ENCODE measurements at places on chromosomes 13 and 19.

DNA sequence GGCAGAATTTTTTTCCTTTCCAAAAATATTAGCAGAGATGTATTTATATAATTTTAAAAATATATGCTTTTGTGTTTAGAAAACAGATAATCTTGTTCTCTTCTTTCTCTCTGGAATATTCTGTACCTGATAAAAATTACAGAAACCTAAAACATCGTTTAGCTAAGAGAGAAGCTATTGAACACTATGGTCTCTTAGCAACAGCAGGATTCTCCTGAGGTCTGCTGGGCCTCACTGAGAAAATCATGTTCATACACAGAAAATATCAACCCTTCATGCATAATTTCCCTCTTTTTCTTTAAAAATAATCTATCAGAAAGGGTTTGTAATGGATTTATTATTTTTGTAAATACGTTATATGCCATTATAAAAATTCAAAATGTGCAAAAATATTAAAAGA lies 242.2 kb downstream of the DCLK1 start:
- H3K27me3 ChIP-seq, result no peaks in the 10 kb centered on the region
- H3K4me1 ChIP-seq, result no peaks in the 10 kb centered on the region
- no peak overlapping the region for H3K27ac ChIP-seq
- H3K4me3 ChIP-seq, result no peak overlapping the region
- no peak for DNase-seq

DNA sequence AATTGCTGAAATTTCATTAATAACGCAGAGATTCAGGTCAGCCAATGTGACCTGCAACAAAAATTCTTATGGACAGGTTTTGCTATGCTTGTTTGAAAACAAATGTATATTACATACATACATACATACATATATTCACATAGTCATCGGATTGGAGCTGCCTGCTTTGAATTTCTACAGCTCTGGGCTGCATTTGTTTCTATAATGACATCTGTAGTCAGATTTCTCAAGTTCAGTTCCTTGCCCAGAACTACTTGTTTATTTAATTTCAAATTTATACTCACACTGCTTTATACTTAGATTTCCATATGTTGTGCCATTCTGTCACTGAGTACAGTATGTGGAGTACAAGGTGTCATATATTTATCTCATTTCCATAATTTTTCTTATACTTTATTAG lies 2775.0 kb downstream of the PCDH9 start:
- H3K4me3 ChIP-seq, result no peak overlapping the region
- H3K27ac ChIP-seq, result no peak overlapping the region
- DNase-seq, result no peak
- no peaks in the 10 kb centered on the region for H3K36me3 ChIP-seq

DNA sequence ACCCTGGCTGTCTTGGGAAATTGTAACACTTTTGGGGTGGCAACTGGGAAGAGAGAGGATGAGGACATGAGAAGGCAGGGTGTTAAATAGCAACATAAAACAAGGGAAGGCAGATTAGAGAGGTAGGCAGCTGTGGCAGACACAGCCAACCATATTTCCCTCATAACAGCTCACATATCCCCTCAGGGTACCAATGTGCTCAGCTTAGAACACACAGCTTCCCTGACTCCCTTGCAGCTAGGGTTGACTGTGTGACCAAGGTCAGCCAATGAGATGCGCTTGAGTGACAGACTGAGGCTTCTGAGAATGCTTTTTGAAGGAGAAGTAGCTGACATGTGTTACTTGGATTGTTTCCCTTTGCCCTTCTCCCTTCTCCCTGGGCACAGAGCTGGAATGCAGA lies 28.8 kb upstream of the SPATA13 start:
- no peak overlapping the region for H3K4me3 ChIP-seq
- no peak for DNase-seq
- H3K36me3 ChIP-seq, result peaks cover 7% of the 10 kb centered on the region
- H3K27me3 ChIP-seq, result peaks cover 2% of the 10 kb centered on the region
- H3K4me1 ChIP-seq, result peaks cover 25% of the 10 kb centered on the region

- peaks cover 1% of the 10 kb centered on the region for H3K27me3 ChIP-seq
- H3K36me3 ChIP-seq, result peaks cover 3% of the 10 kb centered on the region
- no peak overlapping the region for H3K4me3 ChIP-seq
- H3K4me1 ChIP-seq, result peaks cover 8% of the 10 kb centered on the region
Observed at GRCh38 chr13:22144806-22145205, 473.9 kb downstream of the FGF9 start.

GRCh38 chr19:11281356-11282049 lies 14.5 kb upstream of the TSPAN16 start:
- peaks cover 41% of the 10 kb centered on the region for H3K27me3 ChIP-seq
- DNase-seq, result no peak
- no peak overlapping the region for H3K4me3 ChIP-seq
- no peak overlapping the region for H3K27ac ChIP-seq
- H3K36me3 ChIP-seq, result no peaks in the 10 kb centered on the region

DNA sequence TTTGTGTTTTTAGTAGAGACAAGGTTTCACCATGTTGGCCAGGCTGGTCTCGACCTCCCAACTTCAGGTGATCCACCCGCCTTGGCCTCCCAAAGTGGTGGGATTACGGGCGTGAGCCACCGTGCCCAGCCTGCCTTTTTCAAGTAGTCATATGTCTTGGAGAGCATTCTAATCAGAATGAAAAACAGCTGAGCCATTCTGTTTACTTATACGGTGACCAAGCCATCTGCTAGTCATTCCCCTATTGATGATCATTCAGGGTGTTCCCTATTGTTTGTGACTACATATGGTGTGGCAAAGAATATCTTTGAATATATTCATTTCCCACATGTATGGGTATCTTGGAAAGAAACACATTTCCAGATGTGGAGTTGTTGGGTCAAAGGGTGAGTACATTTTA lies 17.2 kb downstream of the BLOC1S3 start:
- H3K4me3 ChIP-seq, result no peak overlapping the region
- H3K27ac ChIP-seq, result no peak overlapping the region
- H3K4me1 ChIP-seq, result no peaks in the 10 kb centered on the region
- DNase-seq, result no peak

GRCh38 chr13:51213173-51213728 lies 8.9 kb upstream of the FAM124A start:
- DNase-seq, result no peak
- no peak overlapping the region for H3K4me3 ChIP-seq
- H3K36me3 ChIP-seq, result no peaks in the 10 kb centered on the region
- peaks cover 45% of the 10 kb centered on the region for H3K27me3 ChIP-seq
- H3K4me1 ChIP-seq, result no peaks in the 10 kb centered on the region

GRCh38 chr13:23656637-23657371 lies 86.6 kb downstream of the TNFRSF19 start:
- H3K4me1 ChIP-seq, result peaks cover 5% of the 10 kb centered on the region
- H3K27ac ChIP-seq, result no peak overlapping the region
- no peak for DNase-seq
- H3K36me3 ChIP-seq, result no peaks in the 10 kb centered on the region

DNA sequence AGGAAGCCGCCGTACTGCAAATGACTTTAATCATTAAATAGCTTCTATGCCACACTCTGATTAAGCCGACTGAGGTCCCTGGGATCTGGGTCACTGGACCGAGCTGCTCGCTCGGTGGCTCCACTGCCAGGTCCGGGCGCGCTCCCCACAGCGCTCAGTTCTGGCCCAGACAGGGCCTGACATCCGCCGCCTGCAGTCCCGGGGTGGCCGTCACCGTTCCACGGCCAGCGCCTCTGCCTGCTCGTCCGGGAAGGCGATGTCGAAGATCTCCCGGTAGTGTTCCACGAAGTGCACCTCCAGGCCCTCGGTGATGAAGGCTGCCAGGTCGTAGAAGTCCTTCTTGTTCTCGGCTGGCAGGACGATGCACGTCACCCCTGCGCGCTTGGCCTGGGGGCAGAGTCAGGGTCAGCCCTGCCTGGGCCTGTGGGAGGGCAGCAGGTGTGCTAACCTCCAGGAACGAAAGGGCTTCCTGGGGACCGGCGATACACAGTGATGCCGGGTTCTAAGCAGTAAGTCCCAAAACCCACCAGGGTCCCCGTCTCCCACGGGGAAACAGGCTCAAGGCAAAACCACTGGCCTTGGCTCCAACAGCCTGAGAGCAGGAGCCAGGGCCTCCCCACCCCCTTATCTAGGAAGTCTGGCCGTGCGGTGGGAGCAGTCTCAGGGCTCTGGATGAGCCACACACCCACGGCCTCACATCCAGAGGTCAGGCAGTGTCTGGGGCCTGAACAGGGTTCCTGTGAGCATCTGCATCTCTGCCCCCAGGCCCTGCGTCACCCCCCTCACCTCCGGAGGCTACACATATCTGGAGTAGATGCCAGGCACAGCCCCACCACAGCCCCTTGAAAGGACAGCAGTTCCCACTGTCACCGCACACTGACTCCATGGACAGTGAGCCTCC lies 2.0 kb downstream of the RPL36 start:
- H3K27me3 ChIP-seq, result no peaks in the 10 kb centered on the region
- DNase-seq, result no peak
- H3K4me3 ChIP-seq, result peak overlapping the region; percentile 94

DNA sequence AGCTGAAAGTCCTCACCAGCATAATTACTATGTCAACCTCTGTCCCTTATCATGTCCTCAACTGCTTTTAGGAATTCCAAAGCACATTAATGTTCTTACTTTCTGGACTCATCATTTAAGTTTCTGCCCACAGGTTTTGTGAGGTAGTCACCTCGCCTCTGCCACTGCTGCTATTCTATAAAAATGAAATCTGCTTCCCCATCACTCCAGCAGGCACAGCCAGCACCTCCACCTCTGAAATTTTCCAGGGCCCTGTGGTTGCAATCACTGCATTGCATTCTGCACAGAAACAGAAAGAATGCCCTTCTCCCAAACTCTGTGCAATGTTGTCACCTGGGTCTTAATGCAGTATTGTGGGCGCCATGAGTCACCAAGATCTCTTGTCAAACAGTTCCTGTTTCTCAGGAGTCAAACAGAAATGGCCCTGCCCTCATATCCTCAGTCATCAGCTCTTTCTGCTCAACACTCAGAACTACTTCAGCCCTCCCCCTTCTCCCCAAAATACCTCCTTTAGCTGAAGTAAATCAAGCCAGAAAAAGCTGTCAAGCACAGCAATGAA lies 529.2 kb upstream of the NBEA start:
- no peaks in the 10 kb centered on the region for H3K4me1 ChIP-seq
- no peak overlapping the region for H3K4me3 ChIP-seq
- no peaks in the 10 kb centered on the region for H3K27me3 ChIP-seq
- no peaks in the 10 kb centered on the region for H3K36me3 ChIP-seq
- DNase-seq, result no peak
- H3K27ac ChIP-seq, result no peak overlapping the region

GRCh38 chr13:20064128-20064527 lies 96.7 kb downstream of the GJA3 start:
- DNase-seq, result no peak
- no peak overlapping the region for H3K27ac ChIP-seq
- peaks cover 2% of the 10 kb centered on the region for H3K4me1 ChIP-seq
- peaks cover 53% of the 10 kb centered on the region for H3K36me3 ChIP-seq

GRCh38 chr19:40420766-40421765 lies 4.7 kb downstream of the SERTAD1 start:
- H3K4me1 ChIP-seq, result peaks cover 23% of the 10 kb centered on the region
- H3K27ac ChIP-seq, result peak overlapping the region; percentile 80
- DNase-seq, result peak; percentile 70
- H3K4me3 ChIP-seq, result peak overlapping the region; percentile 77
- H3K36me3 ChIP-seq, result peaks cover 16% of the 10 kb centered on the region

DNA sequence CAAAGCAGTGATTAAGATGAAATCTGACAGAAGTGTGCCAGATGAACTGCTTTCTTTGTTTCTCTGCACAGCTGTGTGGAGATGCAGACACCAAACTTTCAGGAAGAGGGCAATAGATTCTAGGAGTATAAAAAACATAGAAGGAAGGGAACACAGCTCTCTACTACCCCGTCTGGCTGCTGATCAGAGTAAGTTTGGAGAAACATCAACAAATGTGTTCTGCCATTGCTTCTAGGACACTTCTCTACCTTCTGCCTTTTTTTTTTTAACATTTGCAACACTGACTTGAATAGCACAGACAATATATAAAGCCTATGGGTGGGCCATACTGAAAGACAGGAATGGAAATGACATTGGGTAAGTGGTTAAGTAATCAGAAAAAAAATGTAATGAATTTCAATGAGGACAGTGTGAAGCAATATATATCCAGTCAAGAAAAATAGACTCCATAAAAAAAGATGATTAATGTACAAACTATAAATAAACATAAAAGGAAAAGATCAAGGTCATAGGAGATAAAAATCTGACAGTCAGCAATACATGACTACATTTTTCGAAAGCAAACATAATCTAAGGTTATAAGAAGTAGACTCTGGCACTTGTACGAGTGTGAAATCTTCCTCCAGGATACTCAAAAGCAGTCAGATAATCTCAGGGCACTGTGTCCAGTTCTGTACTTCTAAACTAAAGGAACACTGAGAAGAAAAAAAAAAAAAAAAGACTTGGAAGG lies 21.4 kb downstream of the NUFIP1 start:
- peaks cover 8% of the 10 kb centered on the region for H3K4me1 ChIP-seq
- H3K27ac ChIP-seq, result no peak overlapping the region
- no peaks in the 10 kb centered on the region for H3K27me3 ChIP-seq
- no peak for DNase-seq
- no peak overlapping the region for H3K4me3 ChIP-seq

GRCh38 chr13:22114630-22115311 lies 443.9 kb downstream of the FGF9 start:
- H3K36me3 ChIP-seq, result peaks cover 29% of the 10 kb centered on the region
- H3K4me3 ChIP-seq, result no peak overlapping the region
- peak overlapping the region; percentile 91 for H3K27ac ChIP-seq
- no peaks in the 10 kb centered on the region for H3K27me3 ChIP-seq

- no peak overlapping the region for H3K4me3 ChIP-seq
- H3K27ac ChIP-seq, result no peak overlapping the region
- H3K27me3 ChIP-seq, result no peaks in the 10 kb centered on the region
- no peak for DNase-seq
- peaks cover 53% of the 10 kb centered on the region for H3K36me3 ChIP-seq
Observed at GRCh38 chr13:113260996-113261395, 36.0 kb upstream of the LAMP1 start.

DNA sequence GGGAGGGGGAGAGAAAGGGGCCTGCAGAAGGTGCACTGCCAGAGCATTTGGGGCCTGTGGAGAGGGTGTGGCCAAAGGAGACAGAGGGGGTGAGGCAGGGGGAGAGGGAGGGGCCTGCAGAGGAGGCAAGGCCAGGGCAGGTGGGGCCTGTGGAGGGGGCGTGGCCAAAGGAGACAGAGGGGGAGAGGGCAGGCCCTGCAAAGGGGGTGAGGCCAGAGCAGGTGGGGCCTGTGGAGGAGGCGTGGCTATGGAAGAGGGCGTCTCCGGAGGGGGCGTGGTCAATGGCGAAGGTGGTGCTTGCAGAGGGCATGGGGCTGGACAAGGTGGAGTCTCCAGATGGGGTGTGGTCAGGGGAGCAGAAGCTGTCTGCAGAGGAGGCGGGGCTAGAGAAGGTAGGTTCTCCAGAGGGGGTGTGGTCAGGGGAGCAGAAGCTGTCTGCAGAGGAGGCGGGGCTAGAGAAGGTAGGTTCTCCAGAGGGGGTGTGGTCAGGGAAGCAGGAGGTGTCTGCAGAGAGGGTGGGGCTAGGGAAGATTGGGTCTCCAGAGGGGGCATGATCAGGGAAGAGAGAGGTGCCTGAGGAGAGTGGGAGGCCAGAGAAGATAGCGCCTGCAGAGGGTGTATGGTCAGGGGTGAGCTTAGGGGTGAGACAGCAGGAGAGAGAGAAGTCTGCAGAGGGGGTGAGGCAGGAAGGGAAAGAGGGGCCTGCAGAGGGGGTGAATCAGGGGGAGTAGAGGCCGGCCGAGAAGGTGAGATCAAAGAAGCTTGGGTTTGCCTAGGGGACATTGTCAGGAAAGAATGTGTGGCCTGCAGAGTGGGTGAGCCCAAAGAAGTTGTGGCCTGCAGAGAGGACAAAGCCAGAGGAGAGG lies 3.4 kb downstream of the PRR36 start:
- no peaks in the 10 kb centered on the region for H3K36me3 ChIP-seq
- H3K4me1 ChIP-seq, result peaks cover 14% of the 10 kb centered on the region
- peak overlapping the region; percentile 59 for H3K4me3 ChIP-seq
- DNase-seq, result peak; percentile 49
- no peak overlapping the region for H3K27ac ChIP-seq
